ENCODE measurements at places on chromosomes 2 and 18.

DNA sequence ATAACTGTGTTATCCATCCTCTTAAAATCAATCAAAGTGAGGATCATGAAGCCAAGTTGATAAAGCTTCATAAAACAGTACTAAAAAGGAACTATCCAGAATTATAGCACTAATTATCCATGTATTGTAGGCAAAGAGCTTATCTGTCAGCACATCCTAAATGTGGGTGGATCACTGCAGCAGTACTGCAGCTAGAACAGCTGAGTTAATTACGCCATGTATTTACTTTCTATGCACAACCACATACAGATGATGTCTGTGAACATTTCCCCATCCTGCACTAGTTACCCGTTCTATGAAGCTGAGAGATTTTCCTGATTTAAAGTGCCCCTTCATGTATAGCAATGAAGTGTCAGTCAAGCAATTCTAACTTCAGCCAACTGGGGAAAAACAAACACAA is 96.6 kb downstream of the RAPH1 start:
- no peak for DNase-seq

DNA sequence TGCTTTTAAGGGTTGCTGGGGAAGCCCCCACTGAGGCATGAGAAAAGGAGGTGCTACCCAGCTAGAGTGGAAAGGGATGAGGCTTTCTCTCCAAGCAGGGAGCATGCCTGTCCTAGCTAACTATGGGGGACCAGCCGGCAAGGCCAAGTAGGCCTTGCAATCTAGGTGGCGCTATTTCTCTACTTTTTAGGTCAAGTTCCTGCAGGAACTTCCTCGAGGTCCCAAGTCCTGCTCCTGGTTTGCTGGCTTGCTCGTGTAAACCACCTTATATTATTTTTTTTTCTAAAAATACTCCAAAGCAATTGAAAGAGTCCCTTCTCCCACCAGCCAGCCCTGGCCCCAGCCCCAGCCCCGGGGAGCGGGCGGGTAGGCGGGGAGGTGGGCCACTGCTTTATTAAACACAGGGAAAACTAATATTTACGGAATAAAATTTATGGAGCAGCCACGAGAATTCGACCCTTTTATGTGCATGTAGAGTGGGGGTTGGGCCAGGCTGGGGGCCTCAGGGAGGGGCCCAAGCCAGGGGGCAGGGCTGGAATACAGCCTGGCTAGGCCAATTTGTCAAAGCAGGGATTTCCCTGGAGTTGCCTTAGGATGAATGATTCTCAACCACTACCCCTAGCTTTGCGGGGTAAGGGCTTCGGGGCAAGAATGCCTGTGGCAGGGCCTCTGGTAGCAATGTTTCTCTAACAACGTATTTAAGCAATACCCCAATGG is 12.8 kb upstream of the IHH start:
- no peak for DNase-seq

DNA sequence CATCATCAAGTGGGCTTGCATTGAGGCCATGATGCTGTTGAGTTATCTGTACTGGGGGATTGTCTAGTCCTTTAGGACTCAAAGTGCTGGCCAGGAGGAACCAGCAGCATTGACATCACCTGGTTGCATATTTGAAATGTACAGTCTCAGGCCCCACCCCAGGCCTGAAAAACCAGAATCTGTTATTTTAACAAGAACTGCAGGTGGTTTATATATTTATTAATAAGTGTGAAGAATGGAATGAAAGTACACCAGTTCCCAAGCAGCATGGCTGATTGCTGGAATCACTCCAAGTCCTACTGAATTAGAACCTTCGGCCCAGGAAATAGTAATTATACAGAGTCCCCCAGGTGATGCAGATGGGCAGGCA is 2.8 kb downstream of the IL1F10 start:
- DNase-seq: peak; percentile 11

- no peak for DNase-seq
These were observed 28.6 kb downstream of the SIGLEC15 start for GRCh38 chr18:45854036-45854586.

DNA sequence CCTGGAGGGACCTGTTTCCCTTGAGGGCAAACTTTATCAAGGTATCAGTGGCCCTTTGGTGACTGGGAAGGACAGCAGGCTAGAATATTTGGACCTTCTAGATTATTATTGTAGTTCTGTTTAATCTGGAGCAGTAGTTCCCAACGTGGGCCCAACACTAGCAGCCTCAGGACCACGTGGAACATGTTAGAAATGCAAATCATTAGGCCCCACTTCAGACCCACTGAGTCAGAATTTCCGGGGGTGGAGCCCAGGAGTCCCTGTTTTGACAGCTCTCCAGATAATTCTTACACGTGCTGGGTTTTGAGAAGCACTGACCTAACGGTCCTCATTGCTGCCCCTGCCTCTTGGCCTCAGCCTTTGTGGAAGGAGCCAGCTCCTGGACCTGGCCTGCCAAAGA is 25.5 kb upstream of the DYNC2LI1 start:
- DNase-seq: no peak

- no peak for DNase-seq
These were observed 7.3 kb downstream of the STARD7 start for GRCh38 chr2:96201338-96201737.
